ENCODE measurements at places on chromosomes 6 and 20. TPM values are rescaled to one million over a fixed set of nuclear protein-coding genes. Genes with fewer than 3 reads are reported as not detected.
A peak's percentile ranks its signal among the peaks of the same experiment; 100 is the strongest.

Gene SLC22A2
- not detected for total RNA-seq

DNA sequence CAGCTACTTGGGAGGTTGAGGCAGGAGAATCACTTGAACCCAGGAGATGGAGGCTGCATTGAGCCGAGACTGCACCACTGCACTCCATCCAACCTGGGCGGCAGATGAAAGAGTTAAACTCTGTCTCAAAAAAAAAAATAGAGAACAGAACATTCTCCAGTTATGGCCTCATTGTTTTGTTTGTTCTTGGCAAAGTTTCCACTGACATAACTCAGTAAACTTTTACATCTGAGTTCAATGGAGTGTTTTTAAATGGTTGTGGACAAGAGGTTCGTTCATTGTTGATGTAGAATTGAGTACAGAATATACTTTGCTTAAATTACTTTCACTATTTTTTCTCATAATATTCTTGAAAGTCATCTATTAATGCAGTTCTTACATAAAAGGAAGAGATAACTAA, 42.2 kb upstream of the IFNGR1 start:
- peak overlapping the region; percentile 21 for H3K27ac ChIP-seq
- peaks cover 2% of the 10 kb centered on the region for H3K27me3 ChIP-seq
- H3K4me3 ChIP-seq = no peak overlapping the region
- no peak for DNase-seq
- no peaks in the 10 kb centered on the region for H3K4me1 ChIP-seq

GRCh38 chr20:24993337-24994185, 1.0 kb upstream of the APMAP start:
- H3K36me3 ChIP-seq = no peaks in the 10 kb centered on the region
- peaks cover 55% of the 10 kb centered on the region for H3K4me1 ChIP-seq
- peak overlapping the region; percentile 95 for H3K4me3 ChIP-seq
- peak overlapping the region; percentile 93 for H3K27ac ChIP-seq
- no peak for DNase-seq

DNA sequence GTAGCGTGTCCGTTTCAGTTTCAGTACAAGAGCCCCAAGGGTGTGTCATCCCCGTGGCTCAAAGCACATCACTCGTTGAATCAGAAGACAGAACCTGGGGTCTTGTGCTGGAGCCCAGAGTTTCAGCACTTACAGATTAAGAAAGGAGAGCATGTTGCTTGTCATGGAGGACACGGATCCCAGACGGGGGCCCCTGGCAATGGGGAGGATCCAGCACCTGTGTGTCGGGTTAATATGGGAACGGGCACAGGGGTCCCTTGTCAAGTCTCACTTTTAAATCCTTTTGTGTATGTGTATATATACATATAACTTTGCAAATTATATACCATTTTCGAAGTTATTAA, 23.4 kb downstream of the THBS2 start:
- H3K4me3 ChIP-seq = no peak overlapping the region
- H3K36me3 ChIP-seq = no peaks in the 10 kb centered on the region
- peaks cover 16% of the 10 kb centered on the region for H3K27me3 ChIP-seq
- no peak for DNase-seq
- no peaks in the 10 kb centered on the region for H3K4me1 ChIP-seq
- no peak overlapping the region for H3K27ac ChIP-seq

GRCh38 chr6:2216794-2217383, 28.5 kb downstream of the GMDS start:
- DNase-seq = no peak
- peaks cover 14% of the 10 kb centered on the region for H3K4me1 ChIP-seq
- H3K36me3 ChIP-seq = no peaks in the 10 kb centered on the region
- H3K4me3 ChIP-seq = no peak overlapping the region
- peaks cover 3% of the 10 kb centered on the region for H3K27me3 ChIP-seq
- H3K27ac ChIP-seq = no peak overlapping the region

- H3K4me3 ChIP-seq = no peak overlapping the region
- no peak for DNase-seq
- H3K27ac ChIP-seq = no peak overlapping the region
- no peaks in the 10 kb centered on the region for H3K36me3 ChIP-seq
- no peaks in the 10 kb centered on the region for H3K27me3 ChIP-seq
Observed at GRCh38 chr20:7031222-7031621, 263.7 kb downstream of the BMP2 start.

All from naive thymus-derived CD8-positive, alpha-beta T cell (primary cell).